ENCODE measurements at places on chromosomes 1 and 21.
A peak's percentile ranks its signal among the peaks of the same experiment; 100 is the strongest.

DNA sequence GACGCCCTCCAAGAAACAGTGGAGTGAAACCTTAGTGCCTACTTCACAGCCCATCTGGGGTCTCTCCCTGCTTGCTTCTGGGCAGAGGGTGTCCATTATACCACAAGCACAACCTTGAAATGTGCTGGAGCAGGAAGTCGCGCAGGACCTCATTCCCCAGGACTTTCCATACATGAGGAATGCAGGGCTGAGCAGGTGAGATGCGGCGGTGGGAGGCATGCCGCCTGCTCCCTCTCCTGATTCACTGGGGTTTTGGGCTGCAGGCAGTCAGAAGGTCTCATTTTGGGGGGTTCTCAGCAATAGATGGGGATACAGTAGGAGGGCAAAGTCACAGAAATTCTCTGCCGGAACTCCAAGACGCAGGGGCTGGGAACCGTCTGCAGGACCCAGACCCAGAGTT lies 15.7 kb upstream of the UMODL1 start:
- DNase-seq, result no peak

DNA sequence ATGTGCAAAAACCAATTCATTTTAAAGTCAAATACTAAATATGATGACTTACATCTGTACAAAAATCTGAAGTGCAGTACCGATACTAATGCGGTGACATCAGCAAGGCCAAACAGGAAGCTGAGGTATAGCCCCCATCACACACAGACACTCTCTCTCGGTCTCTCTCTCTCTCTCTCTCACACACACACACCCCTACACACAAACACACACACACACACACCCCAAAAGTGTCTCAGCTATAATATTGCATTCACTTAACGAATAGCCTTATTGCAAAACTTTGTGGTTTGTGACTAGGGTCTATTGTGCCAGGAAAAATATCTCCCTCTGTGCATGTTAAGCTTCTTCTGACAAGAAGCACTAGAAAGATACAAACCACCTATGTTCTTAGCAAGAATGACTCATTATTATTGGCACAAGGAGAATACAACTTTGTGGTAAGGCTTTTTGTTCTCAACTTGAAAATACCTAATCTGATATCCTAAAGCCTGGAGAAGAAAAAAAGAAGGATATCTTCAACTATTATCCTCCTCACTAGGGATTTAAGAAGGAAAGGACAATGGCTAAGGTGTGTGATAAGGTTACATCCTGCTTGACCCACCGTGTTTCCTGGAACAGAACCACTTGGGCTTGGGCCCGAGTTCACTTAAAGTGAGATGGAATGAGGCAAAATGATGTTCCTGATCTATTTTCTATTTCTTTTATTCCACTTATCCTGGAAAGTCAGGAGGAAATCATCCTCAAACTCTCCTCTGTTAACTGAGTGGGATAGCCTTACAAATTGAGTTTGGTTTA lies 107.1 kb downstream of the NIBAN1 start:
- peak; percentile 47 for DNase-seq

DNA sequence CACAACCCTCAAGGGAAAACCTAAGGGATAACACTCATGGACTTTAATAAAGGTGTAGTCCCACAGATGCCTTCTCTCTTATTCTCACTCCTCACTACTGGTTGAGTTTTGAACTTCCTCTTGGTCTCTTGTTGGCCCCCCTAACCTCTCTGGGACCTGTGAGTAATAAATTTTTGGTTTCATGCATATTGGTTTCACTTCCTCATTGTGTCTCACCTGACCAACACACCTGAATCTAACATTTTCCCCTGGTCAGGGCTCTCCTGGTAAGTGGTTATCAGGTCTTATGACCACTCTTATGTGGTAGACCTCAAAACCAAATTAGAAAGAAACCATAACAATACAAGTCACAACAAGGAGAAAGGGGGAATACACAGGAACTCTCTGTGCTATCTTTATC lies 60.5 kb upstream of the PRMT6 start:
- DNase-seq, result peak; percentile 36

DNA sequence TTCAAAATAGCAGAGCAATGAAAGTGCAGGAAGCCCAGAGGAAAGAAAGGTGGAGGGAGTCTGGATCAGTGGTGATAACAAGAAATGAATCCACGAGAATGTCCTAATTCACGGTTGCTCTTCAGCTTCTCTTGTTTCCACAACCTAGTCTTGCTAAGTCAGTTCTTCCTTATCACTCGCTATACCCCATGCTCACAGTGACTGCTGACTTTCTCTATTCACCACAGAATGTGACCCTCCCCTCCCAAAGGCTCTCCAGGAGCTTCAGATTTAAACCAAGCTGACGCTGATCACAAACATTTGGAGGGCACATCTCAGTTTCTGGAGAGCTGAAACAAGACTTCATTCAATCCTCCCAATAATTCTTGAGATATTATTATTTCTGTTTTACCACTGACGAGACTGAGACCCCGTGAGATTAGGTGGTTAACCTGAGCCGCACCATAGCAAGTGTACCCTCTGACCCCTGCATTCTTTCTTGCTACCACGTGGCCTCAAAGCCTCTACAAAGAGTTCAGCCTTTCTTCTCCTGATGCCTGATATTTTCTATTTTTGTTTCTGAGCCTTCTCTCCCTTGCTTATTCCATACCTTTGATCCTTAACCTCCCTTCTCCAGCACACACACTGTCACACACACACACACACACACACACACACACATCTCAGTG lies 10.7 kb upstream of the CCN1 start:
- no peak for DNase-seq

DNA sequence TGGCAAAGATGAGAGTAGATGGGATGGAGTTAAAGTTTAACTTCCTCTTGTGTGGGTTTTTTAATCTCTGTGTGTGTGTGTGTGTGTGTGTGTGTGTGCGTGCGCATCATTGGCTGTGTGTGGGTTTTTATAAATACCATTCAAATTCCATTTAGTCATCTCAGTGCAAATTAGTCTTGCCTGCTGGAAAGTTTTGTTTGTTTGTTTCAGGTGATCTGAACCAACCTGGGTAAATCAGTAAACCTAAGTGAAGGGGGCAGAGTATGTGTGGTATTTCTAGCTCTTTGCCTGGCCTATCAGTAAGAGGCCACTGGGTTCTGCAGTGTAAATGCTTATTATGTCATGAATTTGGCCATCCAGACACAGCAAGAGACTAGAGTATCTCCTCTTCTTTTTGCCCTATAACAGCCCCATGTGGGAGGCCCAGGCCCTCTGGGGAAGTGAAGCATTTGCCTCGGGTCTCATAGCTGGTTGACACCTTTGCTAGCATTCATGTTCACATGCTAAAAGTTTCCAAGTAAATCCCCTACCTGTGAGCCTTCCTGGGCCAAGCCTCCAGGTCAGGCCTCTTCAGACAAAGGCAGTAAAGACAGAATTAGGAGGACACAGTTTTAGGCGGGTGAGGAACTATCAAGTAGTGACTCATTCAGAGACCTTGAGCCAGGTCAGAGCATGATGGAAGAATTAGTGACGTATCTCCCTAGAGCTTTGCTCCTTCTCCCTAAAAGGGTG lies 14.7 kb downstream of the INTS3 start:
- DNase-seq, result peak; percentile 53

DNA sequence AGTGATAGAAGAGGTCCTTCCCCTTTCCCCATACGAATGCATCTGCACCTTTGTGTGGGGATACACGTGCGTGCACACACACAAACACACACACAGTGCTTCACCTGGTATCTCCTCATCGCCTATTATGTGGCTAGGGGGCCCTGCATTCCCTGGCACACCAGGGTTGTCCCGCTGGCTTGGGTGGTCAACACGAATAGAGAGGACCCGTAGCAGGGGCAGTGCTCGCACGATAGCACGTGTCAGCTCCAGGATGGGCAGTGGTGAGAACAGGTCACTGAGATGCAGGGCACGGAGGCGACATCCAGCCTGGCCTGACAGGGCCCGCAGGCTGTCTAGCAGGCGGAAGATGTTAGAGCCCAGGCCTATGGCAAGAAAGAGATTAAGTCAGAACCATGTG lies 22.4 kb downstream of the LRRC41 start:
- no peak for DNase-seq

GRCh38 chr1:119646521-119647227 lies 1.4 kb downstream of the ZNF697 start:
- no peak for DNase-seq

GRCh38 chr1:165168467-165168866 lies 188.0 kb downstream of the LMX1A start:
- no peak for DNase-seq

DNA sequence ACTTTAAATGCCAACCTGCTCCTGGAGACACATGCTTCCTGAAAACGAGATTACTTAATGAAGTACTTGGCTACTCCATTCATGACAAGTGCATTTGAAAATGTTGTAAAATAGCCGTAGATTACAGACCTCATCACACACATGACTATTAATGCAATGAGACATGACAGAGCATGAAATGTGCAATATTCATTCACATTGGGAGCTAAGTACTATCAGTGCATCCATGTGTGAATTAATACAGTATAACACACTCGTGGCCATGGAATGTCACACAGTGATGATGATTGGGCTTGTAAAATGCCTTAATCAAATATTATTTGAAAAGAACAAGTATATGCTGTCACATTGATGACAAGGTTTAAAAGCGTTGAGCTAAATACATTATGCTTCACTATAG lies 407.0 kb downstream of the AMY1C start:
- no peak for DNase-seq

GRCh38 chr1:183633676-183634343 lies 1.8 kb downstream of the ARPC5 start:
- DNase-seq, result peak; percentile 37

- no peak for DNase-seq
Measured at GRCh38 chr1:53585129-53585528, 125.9 kb downstream of the DMRTB1 start.

DNA sequence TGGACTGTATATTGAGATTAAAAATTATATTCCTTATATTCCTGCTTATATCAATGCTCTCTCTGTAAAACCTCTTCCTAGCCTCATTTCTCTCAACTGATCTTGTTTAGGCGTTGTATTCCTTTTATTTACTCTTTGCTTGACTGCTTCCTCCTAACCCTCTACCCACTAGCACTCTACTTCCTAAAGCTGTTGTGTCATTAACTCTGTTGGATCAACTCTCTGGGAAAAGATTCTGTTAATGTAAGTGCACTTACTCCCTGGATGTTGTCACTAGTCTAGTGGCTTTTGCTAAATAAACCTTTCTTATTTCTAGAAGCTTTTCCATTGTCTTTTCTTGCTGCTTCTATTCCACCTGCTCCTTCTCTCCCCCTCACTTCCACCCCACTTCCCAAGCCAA lies 6.5 kb downstream of the SPATA46 start:
- no peak for DNase-seq

GRCh38 chr21:37005548-37006485 lies 685 bp upstream of the RIPPLY3 start:
- peak; percentile 25 for DNase-seq

DNA sequence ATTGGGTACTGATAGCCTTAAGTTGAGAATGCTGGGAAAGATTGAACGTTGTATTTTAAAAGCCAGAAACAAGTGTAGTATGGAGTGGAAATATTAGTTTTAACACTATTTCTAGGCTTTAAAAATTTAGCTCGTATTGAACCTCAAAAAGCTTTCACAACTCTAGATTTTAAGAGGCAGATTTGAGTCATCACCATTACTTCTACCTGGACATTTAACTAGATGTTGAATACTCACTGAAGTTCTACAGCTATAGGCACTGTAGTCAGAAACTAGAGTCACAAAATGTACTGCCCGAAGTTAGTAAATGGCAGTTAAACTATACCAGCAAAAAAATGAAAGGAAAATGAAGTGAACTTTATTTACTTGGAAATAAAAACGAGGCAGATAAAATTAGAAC lies 96.5 kb downstream of the NEK7 start:
- peak; percentile 16 for DNase-seq

DNA sequence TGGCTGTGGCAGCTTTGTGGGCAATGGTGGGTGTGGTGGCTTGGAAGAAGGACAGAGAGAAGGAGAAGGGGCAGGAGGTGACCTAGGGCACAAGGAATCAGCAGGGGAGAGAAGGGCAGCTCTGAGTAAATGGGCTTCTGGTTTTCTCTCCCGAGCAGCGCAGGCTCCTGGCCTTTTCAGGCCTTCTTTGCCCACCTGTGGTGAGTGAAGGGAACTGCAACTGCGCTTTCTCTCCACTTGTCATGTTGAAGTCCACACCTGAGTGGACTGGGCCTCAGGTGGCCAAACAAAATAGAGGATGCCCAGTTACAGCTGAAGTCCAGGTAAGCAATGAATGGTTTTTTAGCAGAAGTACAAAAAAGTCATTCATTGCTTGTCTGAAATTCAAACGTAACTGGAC lies 29.4 kb upstream of the KCNA10 start:
- DNase-seq, result no peak

GRCh38 chr21:42929969-42930368 lies 4.5 kb upstream of the ERVH48-1 start:
- no peak for DNase-seq

GRCh38 chr1:21270086-21270689 lies 20.1 kb downstream of the ECE1 start:
- DNase-seq, result peak; percentile 81

DNA sequence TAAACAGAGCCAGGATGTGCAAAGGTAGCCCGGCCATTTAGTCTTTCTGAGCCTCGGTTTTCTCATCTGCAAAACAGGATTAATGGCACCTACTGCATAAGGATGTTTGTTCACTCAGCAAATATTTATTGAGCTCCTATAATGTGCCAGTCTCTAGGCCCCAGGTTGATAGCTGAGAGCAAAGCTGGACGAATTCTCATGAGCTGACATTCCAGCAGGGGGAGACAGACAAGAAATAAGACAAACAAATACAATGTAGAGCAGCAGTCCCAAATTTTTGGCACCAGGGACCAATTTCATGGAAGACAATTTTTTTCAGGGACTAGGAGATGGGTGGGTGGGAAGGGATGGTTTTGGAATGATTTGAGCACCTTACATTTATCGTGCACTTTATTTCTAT lies 74.3 kb upstream of the PAX7 start:
- no peak for DNase-seq

- DNase-seq, result no peak
Measured at GRCh38 chr1:207740207-207740606, 11.6 kb upstream of the CD46 start.

DNA sequence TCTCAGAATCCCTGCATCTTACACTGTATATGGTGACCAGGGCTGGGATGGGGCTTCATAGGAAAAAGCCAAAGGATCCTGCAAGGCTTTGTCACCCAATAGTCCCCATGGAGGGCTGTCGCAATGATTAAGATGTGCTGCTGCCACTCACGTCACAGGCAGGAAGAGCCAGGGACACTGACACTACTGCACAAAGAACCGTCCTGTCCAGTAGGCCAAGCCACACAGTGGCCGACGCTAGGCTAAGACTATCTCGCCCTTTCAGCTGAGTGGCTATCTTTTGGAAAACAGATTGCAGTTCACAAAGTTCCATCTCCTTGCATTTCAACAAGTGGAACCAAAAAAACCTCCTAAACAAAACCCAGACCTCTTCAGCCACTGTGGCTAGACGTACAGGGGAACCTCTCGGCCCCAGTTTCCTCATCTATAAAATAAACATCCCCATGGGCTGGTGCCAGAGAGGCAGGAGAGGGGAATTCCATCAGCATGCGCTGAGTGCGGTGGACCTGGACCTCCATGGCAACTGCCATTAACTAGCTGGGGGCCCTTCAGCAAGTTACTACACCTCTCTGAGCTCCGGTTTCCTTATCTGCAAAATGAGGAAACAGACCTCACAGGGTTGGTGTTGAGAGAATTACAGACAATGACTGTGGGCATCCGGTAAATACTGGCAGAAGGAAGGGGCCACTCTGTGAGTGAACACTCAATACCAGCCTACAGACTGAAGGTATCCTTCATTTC lies 8.7 kb downstream of the CAPZB start:
- DNase-seq, result peak; percentile 36

- no peak for DNase-seq
Measured at GRCh38 chr21:33541105-33541711, 709 bp downstream of the GART start.

GRCh38 chr1:248884632-248885295 lies 21.3 kb upstream of the PGBD2 start:
- DNase-seq, result no peak
